Stimulated activated CD8-positive, alpha-beta memory T cell treated with anti-CD3 and anti-CD28 coated beads, Interleukin-15, amount 100 ng/mL, for 1 hour (primary cell): ENCODE measurements at places on chromosomes 1 and 21.

- DNase-seq: no peak
These were observed 5.5 kb upstream of the RGS21 start for GRCh38 chr1:192311281-192311680.

DNA sequence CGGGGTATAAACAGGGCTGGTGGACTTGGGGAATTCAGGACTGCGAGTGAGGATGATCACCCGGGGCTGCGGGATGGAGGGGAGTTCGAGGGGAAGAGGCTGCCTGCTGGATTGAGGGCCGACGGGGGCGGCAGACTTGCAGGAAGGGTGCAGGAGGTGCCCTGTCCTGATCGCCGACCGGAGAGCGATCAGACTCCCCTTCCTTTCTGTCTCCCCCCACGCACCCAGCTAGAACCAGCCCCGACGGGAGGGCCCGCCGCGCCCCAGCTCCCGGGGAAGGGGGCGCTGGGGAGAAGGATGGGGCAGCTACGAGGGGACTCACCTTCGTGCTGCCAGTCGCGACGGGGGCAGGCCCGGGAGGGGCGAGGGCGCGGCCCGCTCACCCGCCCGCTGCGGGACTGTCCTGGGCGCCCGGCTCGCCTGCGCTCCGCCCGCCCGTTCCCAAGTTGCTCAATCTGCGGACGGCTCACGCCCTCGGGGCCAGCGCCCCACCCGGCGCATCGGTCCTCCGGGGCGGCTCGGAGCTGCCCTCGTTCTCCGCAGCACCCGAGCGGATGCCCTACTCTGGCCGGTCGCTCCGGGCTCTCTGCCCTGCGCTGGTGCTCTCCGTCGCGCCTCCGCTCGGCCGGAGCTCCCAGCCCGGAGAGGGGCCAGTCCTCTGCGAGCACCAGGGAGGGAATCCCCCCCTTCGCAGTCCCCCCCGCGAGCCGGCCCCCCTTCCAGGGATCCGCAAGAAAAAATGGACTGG is at the start of gene RSPO1:
Gene RSPO1 (minus strand): TSS at position 649 of the 748 bp plus-strand sequence. CDS start 5,231 bp downstream, outside the sequence.
- DNase-seq: no peak

DNA sequence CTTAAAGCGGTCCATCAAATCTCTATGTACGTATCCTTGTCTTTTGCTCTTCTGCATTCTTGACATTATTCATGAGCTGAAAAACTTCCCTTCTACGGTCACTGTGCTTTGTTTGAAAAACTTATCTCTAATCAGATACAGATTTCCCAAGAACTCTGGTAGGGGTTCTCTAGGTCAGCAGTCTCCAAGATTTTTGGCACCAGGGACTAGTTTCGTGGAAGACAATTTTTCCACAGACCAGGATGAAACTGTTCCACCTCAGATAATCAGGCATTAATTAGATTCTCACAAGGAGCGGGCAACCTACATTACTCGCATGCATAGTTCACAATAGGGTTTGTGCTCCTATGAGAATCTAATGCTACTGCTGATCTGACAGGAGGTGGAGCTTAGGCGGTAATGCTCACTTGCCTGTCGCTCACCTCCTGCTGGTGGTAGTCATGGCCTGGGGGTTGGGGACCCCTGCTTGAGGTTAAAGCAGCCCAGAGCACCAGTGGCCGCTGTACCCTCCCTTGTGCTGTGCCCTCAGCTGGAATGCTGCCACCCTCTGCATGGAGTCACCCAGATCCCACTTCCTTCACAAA is 30.8 kb downstream of the AK2 start:
- no peak for DNase-seq

DNA sequence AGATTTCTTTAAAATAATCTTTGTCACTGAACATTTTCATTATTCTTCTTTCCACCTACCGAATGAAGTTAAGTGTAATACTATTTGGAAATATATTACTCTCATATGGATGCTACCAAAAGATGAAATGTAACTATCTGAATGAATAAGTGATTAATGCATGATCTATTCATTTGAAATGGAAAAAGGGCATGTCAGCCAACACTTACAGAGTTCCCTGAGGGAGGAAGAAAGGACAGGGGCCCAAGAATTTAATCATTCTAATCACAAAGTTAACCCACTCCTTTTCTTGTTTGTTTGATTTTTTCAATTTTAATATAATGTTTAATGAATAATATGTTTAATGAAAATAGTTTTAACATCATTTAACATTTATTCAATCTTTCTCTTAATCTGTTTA is 129.4 kb downstream of the ZC3H11B start:
- DNase-seq: no peak

GRCh38 chr1:26060832-26061574 is 6.4 kb downstream of the TRIM63 start:
- DNase-seq: no peak
